ENCODE measurements at places on chromosomes 16 and 17.
A peak's percentile ranks its signal among the peaks of the same experiment; 100 is the strongest.

- DNase-seq, result no peak
Observed at GRCh38 chr17:57288040-57288772, 31.9 kb downstream of the MSI2 start.

DNA sequence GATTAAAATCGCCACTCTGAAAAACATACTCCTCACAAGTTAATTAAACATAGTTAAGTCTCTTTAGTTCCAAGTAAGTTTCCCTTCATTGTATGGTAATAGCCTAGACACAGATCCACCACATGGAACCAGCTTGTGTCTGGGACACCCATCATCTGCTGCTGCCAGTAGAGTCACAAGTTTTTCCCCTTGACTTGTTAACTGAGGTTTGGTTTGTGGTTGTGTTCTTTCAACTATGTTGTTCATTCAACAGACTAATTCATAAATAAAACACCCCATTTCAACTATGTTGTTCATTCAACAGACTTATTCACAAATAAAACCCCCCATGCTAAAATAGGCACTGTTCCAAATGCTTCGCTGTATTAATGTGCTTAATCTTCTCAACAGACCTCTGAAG, 24.4 kb downstream of the YWHAE start:
- no peak for DNase-seq

DNA sequence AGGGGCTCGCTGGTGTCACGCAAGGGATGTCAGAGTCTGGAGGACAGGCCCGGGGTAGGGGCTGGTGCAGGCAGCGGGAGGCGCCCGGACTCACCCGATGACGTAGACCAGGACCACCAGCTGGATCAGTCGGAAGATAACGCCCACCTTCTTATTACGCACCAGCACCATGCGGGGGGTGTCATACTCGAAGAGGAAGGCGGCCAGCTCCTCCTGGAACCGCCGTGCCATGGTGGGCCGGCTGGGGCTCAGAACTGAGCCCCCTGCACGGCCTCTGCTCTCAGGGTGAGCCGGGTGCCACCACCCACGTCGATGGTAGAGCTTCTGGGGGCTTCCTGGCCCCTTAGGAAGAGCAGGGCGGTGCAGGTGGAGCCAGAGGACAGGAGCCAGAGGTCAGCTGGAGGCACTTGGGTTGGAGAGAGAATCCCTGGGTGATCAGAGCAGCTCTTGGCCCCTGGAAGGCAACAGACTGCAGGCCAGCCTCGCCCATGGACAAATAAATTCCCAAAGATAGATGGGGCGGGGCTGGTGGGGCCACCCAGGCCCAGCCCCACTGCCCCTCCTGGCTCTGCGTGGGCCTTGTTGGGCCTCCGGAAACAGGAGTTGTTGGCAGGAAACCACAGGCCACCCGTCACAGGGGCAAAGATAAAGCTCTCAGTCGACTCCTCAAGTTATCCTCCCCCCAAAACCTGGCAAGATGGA, at the start of gene P2RX1:
Gene P2RX1 (minus strand): TSS at position 471 of the 702 bp plus-strand sequence. CDS start 240 bp downstream, at position 231.
- no peak for DNase-seq

GRCh38 chr17:9557857-9558256, 17.8 kb downstream of the STX8 start:
- DNase-seq, result no peak

DNA sequence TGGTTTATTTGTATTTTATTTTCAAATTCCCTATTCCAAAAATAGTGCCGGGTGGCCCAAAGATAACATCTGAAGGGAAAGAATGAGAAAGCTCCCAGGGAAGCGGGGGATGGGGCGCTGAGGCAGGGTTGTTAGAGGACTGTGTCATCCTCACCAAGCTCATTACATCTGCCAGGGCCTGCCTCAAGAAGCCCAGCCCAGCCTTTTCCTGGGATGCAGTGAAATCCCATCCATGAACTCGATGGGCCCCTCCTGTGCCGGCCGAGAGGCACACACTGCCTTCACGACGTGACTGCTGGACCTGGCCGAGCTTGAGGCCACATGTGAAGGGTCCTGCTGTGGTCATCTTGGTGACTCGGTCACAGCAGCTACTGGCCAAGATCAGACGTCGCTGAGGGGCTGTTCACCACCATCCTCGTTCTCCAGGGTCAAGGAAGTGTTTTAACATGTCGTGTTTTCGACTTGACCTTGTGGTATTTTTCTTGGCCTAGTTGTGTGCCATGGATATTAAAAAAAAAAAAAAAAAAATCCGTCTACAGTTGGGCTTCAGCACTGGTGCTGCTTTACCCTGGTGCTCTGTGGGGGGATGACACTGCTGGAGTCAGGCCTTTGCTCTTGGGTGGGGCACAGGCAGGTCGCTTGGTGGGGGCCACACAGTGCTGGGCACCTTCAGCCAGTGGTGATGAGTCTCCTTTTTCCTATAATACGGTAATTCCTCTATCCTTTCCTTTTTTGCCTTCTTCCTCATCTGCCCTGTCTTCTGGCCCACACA, 4.9 kb downstream of the TIMM22 start:
- DNase-seq, result no peak

DNA sequence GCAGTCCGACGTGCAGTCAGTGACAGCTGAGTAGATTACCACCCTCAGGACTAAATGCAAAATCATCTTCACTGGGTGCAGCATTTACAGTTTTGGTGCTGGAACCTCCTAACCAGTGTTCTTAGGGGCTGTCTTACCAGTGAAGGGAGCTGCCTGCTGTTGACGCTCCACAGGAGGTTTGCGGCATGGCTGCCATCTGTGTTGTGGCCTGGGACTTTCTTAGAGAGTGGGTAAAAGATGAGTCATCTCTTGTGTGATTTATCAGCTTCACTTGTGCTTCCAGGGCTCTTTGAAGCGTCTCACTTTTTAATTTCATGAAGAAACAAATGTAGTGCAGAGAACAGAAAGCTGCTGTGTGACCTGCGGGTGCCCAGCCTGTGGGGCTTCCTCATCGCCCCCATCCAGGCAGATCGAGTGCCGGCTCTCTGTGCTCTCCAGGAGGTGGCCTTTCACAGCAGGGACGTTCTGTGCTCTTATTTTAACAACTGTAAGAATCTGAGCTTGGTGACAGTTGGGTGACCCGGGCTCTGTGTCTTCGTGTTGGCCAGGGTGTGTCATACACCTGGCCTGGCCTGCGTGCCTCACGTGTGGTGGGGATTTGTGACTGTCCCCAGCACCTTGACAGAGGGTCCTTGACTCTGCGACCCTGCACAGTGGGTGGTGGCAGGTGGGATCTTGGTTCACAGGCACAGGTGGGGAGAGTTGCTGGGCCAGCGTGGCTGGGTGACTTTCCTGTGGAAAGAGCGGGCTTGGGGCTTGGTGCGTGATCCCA, 24.3 kb upstream of the ZNF750 start:
- DNase-seq, result peak; percentile 93

GRCh38 chr16:29675811-29676643, 3.0 kb upstream of the QPRT start:
- DNase-seq, result peak; percentile 78

- DNase-seq, result no peak
Observed at GRCh38 chr17:45320931-45321461, 4.2 kb upstream of the MAP3K14 start.

GRCh38 chr16:82182266-82183003, 12.4 kb upstream of the MPHOSPH6 start:
- DNase-seq, result no peak

DNA sequence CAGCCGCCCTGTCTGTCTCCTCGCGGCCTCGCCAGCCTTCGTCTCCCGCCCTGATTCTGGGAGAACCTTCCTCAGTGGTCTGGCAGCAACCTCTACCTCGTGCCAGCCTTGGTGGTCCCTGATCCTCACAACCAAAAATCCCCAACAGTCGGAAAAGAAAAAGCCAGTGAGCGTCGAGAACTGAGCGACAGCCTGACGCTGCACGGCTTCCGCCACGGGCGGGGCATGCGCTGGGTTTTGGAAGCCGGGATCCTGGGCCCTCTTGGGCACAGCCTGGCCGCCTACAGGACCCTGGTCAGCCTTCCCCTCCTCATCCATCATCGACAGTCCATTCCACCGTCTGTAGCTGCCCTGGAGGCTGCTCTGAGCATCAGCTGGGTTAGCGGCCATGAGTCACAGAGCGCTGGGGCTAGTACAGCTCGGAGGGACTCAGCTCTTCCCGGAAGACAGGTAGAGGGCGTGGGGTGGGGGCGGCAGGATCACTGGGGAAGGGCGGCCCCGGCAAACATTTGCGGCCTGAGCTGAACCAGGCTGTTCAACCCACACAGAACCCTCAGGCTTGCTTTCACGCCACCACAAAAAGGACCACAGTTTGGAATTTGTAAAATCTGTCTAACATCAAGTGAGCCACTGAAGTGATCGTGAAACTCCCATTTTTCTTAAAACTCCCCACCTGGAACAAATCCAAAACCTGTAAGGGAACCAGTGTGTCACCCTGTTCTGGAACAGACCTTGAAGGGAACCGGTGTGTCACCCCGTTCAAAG, 55.4 kb upstream of the DOC2B start:
- no peak for DNase-seq

DNA sequence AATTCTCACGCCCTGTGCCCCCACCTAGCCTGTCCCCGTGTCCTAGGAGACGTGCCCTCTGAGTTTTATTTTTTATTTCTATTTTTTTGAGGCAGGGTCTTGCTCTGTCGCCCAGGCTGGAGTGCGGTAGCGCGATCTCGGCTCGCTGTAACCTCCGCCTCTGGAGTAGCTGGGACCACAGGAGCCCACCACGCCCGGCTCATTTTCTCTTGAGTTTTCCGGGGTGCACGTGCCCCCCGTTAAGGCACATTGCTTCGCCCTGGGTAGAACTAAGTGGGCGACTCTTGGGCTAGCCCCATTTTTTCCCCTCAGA, 655 bp upstream of the KLHDC4 start:
- no peak for DNase-seq

GRCh38 chr17:50239937-50240336, 34.3 kb upstream of the TMEM92 start:
- DNase-seq, result no peak

- no peak for DNase-seq
Observed at GRCh38 chr16:1394367-1394951, 20.0 kb downstream of the UNKL start.

DNA sequence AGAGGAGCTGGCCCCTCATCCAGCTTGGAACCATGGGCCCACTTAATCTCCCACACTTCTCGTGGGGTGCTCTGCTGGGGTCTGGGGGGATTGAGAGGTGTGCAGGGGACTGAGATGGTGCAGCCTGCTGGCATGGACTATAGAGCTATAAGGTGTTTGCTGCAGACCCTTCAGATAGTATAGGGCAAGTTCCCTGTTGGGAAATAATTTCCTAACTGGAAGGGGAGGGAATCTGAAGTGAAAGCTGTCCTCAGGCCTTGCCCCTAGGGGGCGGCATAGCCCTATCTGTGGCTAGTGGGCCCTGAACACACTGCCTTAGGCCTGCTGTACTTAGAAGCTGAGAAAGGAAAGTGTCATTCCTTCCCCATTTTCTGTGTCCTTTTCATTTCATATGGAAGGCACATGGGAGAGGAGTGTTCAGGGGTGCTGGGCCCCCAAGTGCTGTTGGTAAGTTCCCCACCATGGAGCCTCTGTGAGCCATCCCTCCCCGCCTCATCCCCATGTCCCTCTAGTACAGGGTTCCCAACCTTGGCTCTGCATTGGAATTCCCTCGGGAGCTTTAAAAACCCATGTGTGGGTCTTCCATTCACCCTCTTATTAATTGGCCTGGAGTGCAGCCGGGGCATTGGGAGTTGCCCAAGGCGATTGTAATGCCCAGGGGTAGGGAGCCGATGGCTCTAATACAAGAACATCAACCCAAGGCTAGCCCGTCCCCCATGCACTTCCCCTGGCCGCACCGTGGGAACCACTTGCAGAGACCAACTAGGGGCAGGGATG, 19.7 kb downstream of the GOSR2 start:
- DNase-seq, result peak; percentile 74

Data from NAMALWA (cell line).